Foreskin keratinocyte (primary cell): ENCODE measurements at places on chromosomes 2 and 18. TPM values are rescaled to one million over a fixed set of nuclear protein-coding genes. Genes with fewer than 3 reads are reported as not detected.

The IL37 gene
- 0.21 and 0.44 TPM in 2 replicates for total RNA-seq

The MATN3 gene
- total RNA-seq, result 2.2 and 4.3 TPM in 2 replicates

The PSTPIP2 gene
- 26.5 and 31.4 TPM in 2 replicates for total RNA-seq

The C2orf80 gene
- total RNA-seq, result not detected in 2 replicates

The AQP12A gene
- not detected in 2 replicates for total RNA-seq

The B4GALT6 gene
- total RNA-seq, result 7.8 and 8.3 TPM in 2 replicates

The ALK gene
- not detected in 2 replicates for total RNA-seq

The OXER1 gene
- total RNA-seq, result 0.07 TPM in 1 of 2 replicates, not detected in the other

DNA sequence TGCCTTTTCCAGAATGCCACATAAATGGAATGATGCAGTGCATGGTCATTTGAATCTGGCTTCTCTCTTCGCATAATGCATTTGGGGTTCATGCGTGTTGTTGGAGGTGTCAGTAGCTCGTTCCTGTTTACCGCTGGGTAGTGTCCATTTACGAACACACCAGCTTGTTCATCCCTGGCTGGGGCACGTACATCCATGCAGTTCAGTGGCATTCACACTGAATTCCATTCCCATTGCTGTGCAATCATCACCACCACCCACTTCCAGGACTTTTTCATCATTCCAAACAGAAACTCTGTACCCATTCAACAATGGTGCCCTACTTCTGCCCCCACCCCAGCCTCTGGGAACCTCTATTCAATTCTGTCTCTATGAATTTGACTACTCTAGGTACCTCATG, 14.7 kb upstream of the CIDEA start:
- peak; percentile 23 for DNase-seq

- no peak for DNase-seq
Measured at GRCh38 chr2:55159037-55159651, 72.9 kb downstream of the CLHC1 start.

DNA sequence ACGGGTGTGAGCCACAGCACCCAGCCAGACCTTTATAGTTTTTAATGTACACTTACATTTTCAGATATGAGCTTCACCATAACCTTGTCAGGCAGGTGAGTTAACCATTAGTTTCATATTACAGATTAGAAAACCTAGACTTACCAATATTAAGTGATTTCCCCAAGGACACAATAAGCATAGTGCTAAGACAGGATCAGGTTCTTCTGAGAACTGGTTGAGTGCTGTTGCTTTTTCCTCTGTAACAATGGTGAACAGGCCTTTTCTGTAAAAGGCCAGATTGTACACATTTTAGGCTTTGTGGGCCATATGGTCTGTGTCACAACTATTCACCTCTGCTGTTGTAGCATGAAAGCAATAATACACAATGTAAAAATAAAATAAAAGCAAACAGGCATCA, 332.0 kb downstream of the PIK3C3 start:
- no peak for DNase-seq

GRCh38 chr2:105852066-105852465, 107.4 kb downstream of the NCK2 start:
- DNase-seq, result no peak

DNA sequence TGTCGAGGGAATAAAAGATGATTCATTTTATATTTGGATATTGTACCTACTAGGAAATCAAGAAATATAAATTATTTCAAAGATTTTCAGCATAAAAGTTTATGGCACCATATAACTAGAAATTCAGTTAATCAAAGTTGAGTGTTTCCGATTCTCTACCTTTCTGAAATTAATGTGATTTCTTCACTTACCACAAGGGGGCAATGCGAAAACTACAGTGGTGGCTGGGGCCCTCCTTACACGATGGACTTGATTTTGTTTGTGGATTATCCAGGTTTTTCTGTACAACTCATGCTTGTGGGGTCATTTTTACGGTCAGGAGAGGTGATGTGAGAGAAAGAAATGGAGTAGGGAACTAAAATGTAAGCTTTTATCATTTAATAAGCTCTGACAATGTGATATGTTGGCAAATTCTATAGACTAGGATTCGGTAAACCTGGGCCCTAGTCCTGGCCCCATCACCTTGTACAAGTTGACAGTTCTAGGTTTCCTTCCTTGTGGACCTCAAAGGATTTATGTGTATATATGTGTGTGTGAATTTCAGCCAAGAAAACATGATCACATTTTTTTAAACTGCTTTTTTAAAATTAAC, 47.6 kb downstream of the G6PC2 start:
- no peak for DNase-seq

DNA sequence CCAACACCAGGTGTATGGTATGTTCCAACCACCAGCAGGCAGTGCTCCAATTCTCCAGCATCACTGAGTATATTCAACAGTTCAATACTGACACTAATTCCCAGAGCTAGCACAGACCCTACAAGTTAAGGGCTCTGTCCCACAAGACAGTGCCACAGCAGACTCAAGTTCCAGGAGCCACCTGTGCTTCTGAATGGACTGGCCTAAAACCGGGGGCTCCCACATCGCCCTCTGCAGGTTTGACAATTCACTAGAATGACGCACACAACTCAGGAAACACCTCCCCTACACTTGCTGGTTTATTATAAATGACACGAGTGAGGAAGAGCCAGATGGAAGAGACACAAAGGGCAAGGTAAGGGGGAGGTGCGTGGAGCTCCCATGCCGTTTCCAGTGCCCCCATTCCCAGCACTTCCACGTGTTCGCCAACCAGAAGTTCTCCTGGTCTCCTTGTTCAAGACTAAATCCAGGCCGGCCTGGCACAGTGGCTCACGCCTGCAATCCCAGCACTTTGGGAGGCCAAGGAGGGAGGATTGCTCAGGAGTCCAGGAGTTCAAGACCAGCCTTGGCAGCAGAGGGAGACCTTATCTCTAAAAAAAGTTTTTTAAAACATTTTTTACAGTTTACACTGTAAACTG, 12.2 kb upstream of the ATP6V1B1 start:
- no peak for DNase-seq

DNA sequence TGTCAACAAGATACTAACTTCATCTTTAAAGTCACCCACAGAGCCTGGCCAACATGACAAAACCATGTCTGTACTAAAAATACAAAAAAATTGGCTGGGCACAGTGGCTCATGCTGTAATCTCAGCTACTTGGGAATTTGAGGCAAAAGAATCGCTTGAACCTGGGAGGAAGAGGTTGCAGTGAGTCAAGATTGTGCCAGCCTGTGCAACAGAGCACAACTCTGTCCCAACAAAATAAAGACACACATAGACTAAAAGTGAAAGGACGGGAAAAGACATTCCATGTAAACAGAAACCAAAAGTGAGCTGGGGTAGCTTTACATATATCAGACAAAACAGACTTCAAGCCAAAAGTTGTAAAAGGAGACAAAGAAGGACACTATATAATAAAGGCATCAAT, 34.8 kb downstream of the USP34 start:
- DNase-seq, result no peak

DNA sequence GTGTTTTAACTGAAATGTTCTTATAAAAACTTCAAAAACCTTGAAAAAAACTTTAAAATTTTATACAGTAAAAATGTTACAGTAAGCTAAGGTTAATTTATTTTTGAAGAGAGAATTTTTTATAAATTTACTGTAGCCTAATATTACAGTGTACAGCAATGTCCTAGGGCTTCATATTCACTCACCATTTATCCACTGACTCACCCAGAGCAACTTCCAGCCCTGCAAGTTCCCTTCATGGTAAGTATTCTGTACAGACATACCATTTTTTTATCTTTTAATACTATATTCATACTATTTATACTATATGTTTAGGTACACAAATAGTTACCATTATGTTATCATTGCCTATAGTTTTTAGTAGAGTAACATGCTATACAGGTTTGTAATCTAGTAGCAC, 396.7 kb upstream of the MMADHC start:
- peak; percentile 23 for DNase-seq

DNA sequence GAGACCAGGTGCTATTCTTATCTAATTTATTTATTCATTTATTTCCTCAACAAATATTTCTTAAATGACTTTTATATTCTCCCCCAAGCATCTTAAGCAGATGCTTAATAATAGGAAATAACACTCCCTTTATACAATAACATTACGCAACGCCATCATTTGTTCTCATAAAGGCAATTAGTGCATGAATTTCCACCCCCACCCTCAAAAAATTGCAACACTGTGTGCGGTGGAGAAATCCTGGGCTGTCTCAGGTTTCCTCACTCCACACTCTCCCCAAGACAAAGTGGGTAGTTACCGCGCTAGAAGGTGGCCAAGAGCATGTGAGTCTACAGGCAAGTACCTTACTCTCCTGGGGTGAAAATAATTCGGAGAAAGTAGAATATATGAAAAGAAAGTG, 37.0 kb upstream of the CTDP1 start:
- DNase-seq, result no peak

DNA sequence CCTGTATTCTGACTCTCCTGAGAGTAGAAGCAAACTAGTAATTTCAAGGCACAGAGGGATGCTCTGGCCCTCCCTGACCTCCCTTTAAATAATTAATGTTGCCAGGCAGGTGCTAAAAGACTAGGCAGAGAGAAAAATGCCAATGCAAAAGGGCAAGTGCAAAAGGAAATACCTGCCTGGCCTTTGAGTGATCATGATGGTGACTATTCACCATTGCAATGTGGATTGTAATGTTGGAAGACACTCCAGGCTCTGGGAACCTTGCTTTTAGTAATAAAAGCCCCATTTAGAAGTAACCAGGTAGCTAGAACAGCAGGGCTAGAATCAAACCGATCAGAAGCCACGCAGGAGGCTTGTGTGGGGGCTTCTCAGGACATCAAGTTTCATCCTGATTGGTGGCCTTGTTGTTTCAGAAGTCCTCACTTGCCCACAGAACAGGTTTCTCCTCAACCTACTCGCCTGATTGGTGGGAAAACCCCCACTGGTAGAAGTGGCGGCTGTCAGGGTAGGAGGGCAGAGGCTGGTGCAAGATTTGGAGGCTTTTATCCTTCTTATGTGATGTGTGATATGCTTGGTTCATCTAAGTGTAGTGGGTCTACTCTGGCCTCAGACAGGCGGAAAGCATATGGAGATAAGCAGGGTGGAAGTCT, 16.0 kb upstream of the CHRNA1 start:
- DNase-seq, result no peak

- no peak for DNase-seq
Measured at GRCh38 chr2:135246711-135247270, 194.7 kb downstream of the RAB3GAP1 start.

GRCh38 chr2:238704471-238705225, 143.2 kb upstream of the TWIST2 start:
- DNase-seq, result no peak

GRCh38 chr2:178677599-178677998, 129.6 kb downstream of the TTN start:
- DNase-seq, result no peak
